ENCODE measurements at places on chromosomes 2 and 18. TPM values are rescaled to one million over a fixed set of nuclear protein-coding genes. Genes with fewer than 3 reads are reported as not detected.
A peak's percentile ranks its signal among the peaks of the same experiment; 100 is the strongest.

DNA sequence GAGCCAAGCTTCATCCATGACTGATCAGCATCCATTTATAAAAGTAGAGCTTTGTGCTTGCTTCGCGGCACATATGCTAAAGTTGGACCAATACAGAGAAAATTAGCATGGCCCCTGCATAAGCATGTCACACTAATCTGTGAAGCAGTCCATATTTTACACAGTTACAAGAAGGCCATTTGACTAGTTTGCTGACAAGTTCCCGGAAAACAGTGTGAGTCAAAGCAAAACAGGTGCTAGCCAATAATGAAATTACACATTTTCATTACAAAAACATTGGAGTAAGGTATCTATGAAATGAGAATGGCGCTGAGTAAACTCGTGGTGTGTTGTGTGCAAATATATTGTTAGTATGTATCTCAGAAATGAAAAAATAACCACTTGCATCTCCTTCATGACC is 4.7 kb downstream of the ANKRD62 start:
- H3K27ac ChIP-seq = no peak overlapping the region
- no peak for DNase-seq
- peaks cover 15% of the 10 kb centered on the region for H3K27me3 ChIP-seq
- no peak overlapping the region for H3K4me3 ChIP-seq
- no peaks in the 10 kb centered on the region for H3K36me3 ChIP-seq

- DNase-seq = no peak
- H3K4me3 ChIP-seq = no peak overlapping the region
- H3K27ac ChIP-seq = no peak overlapping the region
Measured at GRCh38 chr2:219901155-219901554, 273.7 kb downstream of the SLC4A3 start.

- H3K4me1 ChIP-seq = peaks cover 6% of the 10 kb centered on the region
- no peaks in the 10 kb centered on the region for H3K27me3 ChIP-seq
- peak; percentile 56 for DNase-seq
- peak overlapping the region; percentile 70 for H3K4me3 ChIP-seq
- no peaks in the 10 kb centered on the region for H3K36me3 ChIP-seq
Measured at GRCh38 chr2:241064008-241064801, 37.9 kb downstream of the MTERF4 start.

DNA sequence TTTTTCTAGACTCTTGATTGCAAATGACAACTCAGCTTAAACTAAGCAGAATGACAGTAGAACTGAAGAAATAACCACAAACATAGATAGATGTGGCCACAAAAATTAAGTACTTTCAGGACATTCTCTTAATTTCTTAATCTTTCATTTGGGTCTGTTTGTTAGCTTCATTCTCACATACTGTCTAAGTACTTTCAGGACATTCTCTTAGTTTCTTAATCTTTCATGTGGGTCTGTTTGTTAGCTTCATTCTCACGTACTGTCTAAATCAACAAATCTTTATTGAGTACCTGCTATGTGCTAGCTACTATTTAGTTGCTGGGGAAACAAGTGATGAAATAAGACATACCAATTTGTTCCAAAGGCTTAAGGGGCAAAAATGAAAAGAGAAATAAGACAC is 35.1 kb downstream of the FAM117B start:
- peaks cover 85% of the 10 kb centered on the region for H3K4me1 ChIP-seq

CCDC148 gene
- not detected for total RNA-seq

Data from activated naive CD8-positive, alpha-beta T cell treated with anti-CD3 and anti-CD28 coated beads for 36 hours (primary cell).